Tibial nerve (tissue), 4 donors: ENCODE measurements at places on chromosomes 5 and 9. TPM values are rescaled to one million over a fixed set of nuclear protein-coding genes. Genes with fewer than 3 reads are reported as not detected.

Gene ALDH1A1
- 247 TPM for total RNA-seq

Gene UGT3A2
- not detected for total RNA-seq

Gene FOXD4L3
- not detected for total RNA-seq

Gene GARIN3
- total RNA-seq = not detected

Gene KIF27
- total RNA-seq = 9.8 TPM

Gene SURF6
- 21.6 TPM for total RNA-seq

Gene STPG3
- total RNA-seq = not detected

Gene FOXI1
- total RNA-seq = not detected

Gene IL5
- not detected for total RNA-seq

Gene PCDHGB4
- total RNA-seq = 10.2 TPM

Gene KLF4
- total RNA-seq = 90.6 TPM

Gene PHF19
- total RNA-seq = 41.2 TPM

Gene C5orf63
- total RNA-seq = 1.0 TPM

Gene QRFP
- not detected for total RNA-seq

Gene NXNL2
- total RNA-seq = 4.6 TPM

Gene CCL21
- total RNA-seq = 14.0 TPM

Gene APC
- 70.4 TPM for total RNA-seq
